ENCODE measurements at places on chromosomes 13 and 19.

- peak overlapping the region; percentile 86 for H3K4me3 ChIP-seq
- no peak overlapping the region for H3K27ac ChIP-seq
- peaks cover 2% of the 10 kb centered on the region for H3K27me3 ChIP-seq
- peaks cover 26% of the 10 kb centered on the region for H3K4me1 ChIP-seq
These were observed 664 bp downstream of the MAST3 start for GRCh38 chr19:18097993-18098890.

GRCh38 chr13:42758515-42758914, 22.9 kb upstream of the FAM216B start:
- DNase-seq = no peak
- H3K27ac ChIP-seq = no peak overlapping the region
- no peaks in the 10 kb centered on the region for H3K27me3 ChIP-seq
- no peak overlapping the region for H3K4me3 ChIP-seq

GRCh38 chr13:28324181-28324789, 170.6 kb downstream of the FLT1 start:
- H3K4me1 ChIP-seq = peaks cover 3% of the 10 kb centered on the region
- H3K36me3 ChIP-seq = no peaks in the 10 kb centered on the region
- H3K4me3 ChIP-seq = no peak overlapping the region

- no peak overlapping the region for H3K4me3 ChIP-seq
- no peak overlapping the region for H3K27ac ChIP-seq
- peaks cover 2% of the 10 kb centered on the region for H3K27me3 ChIP-seq
- peaks cover 5% of the 10 kb centered on the region for H3K4me1 ChIP-seq
These were observed 21.1 kb downstream of the ZNF473 start for GRCh38 chr19:50046649-50047503.

GRCh38 chr13:30128591-30128990, 178.8 kb downstream of the KATNAL1 start:
- H3K4me1 ChIP-seq = peaks cover 17% of the 10 kb centered on the region
- H3K27me3 ChIP-seq = no peaks in the 10 kb centered on the region
- H3K36me3 ChIP-seq = no peaks in the 10 kb centered on the region

DNA sequence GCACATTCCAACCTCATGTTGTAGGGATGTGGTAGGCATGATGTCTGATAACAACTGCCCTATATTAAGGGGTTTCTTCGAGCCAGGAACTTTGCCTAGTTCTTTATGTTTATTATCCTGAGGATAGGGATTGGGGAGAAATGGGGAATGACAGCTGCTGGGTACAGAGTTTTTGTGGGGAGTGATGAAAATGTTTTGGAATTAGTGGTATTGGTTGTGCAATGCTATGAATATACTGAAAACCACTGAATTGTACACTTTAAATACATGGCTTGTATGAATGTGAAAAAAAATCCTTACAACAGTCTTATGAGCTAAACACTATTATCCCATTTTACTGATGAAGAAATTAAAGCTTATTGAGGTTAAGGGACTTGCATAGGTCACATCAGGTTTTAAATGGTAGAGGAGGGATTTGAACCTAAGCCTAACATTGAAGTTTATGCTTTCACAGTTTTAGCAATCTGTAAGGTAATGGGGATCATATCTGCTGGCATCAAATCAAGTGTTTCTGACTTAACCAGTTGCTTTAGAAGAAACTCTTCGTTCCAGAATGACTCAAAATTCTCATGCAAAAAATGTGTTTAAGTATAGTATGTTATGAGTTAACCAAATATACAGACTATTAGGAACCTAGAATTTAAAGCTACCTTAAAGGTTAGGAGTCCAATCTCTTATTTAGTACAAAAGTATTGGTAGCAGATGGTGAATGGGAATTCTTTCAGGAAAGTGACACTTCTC, 61.4 kb downstream of the ERCC5 start:
- no peaks in the 10 kb centered on the region for H3K36me3 ChIP-seq
- H3K27me3 ChIP-seq = peaks cover 6% of the 10 kb centered on the region
- no peak overlapping the region for H3K27ac ChIP-seq
- DNase-seq = no peak
- no peaks in the 10 kb centered on the region for H3K4me1 ChIP-seq

DNA sequence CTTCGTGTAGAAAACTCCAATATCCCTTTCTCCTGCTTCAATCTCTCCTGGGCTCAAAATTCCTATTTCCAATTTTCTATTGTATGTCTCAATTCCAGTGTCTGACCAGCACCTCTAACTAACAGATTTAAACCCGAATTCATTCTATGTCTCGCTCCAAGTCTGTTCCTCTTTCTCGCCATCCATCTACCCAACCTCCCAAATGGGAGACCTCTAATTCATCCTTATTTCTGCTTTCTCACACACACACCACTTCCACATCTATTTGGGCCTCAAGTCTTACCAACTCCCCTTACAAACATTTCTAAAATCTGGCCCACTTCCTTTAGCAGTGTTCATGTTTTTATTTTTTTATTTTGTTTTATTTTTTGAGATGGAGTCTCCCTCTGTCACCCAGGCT, 53.3 kb downstream of the MBD3L2B start:
- no peak overlapping the region for H3K4me3 ChIP-seq
- DNase-seq = no peak
- no peaks in the 10 kb centered on the region for H3K27me3 ChIP-seq
- H3K4me1 ChIP-seq = no peaks in the 10 kb centered on the region

DNA sequence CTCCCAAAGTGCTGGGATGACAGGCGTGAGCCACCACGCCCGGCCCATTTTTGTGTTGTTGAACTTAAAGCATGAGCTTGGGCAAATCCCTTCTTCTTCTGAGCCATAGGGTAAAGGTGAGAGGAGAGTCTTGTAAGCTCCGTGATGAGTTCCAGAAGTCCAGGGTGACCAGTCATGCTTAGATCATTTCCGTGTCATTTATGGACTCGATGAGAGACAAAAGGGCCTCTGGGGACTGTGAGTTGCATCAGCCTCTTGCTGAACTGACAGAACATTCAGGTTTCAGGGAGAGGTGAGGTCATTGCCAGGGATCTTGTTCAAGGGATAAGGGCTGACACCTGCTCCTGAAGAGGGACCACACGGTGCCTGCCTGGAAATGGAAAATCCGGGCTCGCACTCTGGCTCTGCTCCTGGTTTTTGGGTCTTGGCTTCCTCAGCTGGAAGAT, 53.6 kb downstream of the GADD45B start:
- peaks cover 15% of the 10 kb centered on the region for H3K4me1 ChIP-seq
- H3K36me3 ChIP-seq = no peaks in the 10 kb centered on the region
- H3K27me3 ChIP-seq = peaks cover 2% of the 10 kb centered on the region
- no peak for DNase-seq
- H3K27ac ChIP-seq = no peak overlapping the region

- no peak for DNase-seq
- H3K36me3 ChIP-seq = peaks cover 8% of the 10 kb centered on the region
- H3K4me3 ChIP-seq = peak overlapping the region; percentile 91
- H3K27me3 ChIP-seq = no peaks in the 10 kb centered on the region
- peaks cover 17% of the 10 kb centered on the region for H3K4me1 ChIP-seq
These were observed 1.6 kb downstream of the ZNF579 start for GRCh38 chr19:55578761-55579747.

GRCh38 chr13:49560270-49561061, 24.9 kb downstream of the RCBTB1 start:
- H3K27ac ChIP-seq = no peak overlapping the region
- H3K4me3 ChIP-seq = no peak overlapping the region
- peaks cover 35% of the 10 kb centered on the region for H3K36me3 ChIP-seq
- H3K27me3 ChIP-seq = no peaks in the 10 kb centered on the region
- peaks cover 6% of the 10 kb centered on the region for H3K4me1 ChIP-seq

- peaks cover 92% of the 10 kb centered on the region for H3K36me3 ChIP-seq
- H3K27me3 ChIP-seq = no peaks in the 10 kb centered on the region
- no peaks in the 10 kb centered on the region for H3K4me1 ChIP-seq
- no peak overlapping the region for H3K27ac ChIP-seq
These were observed 6.5 kb downstream of the ZNF426 start for GRCh38 chr19:9531933-9532332.

- no peaks in the 10 kb centered on the region for H3K4me1 ChIP-seq
- DNase-seq = no peak
- H3K27ac ChIP-seq = no peak overlapping the region
These were observed 28.3 kb downstream of the ZNF507 start for GRCh38 chr19:32373585-32374295.

- no peaks in the 10 kb centered on the region for H3K4me1 ChIP-seq
- no peak for DNase-seq
- H3K27ac ChIP-seq = no peak overlapping the region
- no peaks in the 10 kb centered on the region for H3K27me3 ChIP-seq
These were observed 1152.9 kb downstream of the PCDH9 start for GRCh38 chr13:66077132-66077689.

DNA sequence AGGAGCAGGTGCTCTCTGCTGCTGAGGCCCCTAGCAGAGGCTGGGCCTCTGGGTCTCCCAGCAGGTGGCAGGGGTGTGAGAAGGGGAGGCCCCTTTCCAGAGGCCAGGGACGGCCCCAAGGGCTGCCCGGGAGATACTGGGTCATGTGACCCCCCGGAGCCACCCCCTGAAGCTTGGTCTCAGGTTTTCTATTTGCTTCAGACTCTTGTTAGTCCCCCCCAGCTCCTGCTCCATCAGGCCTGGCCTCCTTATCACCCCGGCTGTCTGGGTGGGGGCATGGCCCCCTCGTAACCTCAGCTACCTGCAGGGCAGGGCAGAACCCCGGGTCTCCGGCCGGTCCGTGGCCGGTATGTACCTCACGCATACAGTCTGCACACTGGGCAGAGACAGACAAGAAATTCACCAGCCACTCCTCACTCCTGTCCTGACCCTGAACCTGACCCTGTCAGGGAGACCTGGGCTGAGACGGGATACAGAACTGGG, 13.2 kb upstream of the TCF3 start:
- peaks cover 4% of the 10 kb centered on the region for H3K4me1 ChIP-seq
- no peak overlapping the region for H3K4me3 ChIP-seq
- DNase-seq = no peak
- H3K27ac ChIP-seq = no peak overlapping the region
- H3K27me3 ChIP-seq = peaks cover 33% of the 10 kb centered on the region
- H3K36me3 ChIP-seq = no peaks in the 10 kb centered on the region

GRCh38 chr13:50518781-50519201, 324.7 kb downstream of the DLEU7 start:
- H3K4me3 ChIP-seq = no peak overlapping the region
- DNase-seq = no peak
- H3K27ac ChIP-seq = no peak overlapping the region
- peaks cover 6% of the 10 kb centered on the region for H3K4me1 ChIP-seq

DNA sequence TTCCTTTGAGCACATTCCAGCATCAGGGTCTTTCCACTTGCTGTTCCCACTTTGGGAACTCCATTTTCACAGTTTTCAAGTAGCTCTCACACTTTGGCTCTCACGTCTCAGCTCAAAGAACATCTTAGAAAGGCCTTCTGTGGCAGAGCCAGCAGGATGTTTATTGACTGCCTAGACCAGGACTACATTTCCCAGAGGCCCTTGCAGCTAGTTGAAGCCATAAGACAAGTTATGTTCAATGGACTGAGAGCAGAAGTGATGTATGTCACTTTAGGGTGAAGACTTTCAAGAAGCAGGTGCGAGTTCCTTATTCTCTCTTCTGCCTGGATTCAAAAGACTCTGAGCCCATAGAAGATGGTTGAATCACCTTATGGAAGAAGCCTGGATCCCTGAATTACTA, 4.3 kb upstream of the HAUS5 start:
- H3K4me3 ChIP-seq = peak overlapping the region; percentile 6
- H3K27me3 ChIP-seq = no peaks in the 10 kb centered on the region
- peaks cover 22% of the 10 kb centered on the region for H3K4me1 ChIP-seq
- H3K36me3 ChIP-seq = peaks cover 9% of the 10 kb centered on the region

DNA sequence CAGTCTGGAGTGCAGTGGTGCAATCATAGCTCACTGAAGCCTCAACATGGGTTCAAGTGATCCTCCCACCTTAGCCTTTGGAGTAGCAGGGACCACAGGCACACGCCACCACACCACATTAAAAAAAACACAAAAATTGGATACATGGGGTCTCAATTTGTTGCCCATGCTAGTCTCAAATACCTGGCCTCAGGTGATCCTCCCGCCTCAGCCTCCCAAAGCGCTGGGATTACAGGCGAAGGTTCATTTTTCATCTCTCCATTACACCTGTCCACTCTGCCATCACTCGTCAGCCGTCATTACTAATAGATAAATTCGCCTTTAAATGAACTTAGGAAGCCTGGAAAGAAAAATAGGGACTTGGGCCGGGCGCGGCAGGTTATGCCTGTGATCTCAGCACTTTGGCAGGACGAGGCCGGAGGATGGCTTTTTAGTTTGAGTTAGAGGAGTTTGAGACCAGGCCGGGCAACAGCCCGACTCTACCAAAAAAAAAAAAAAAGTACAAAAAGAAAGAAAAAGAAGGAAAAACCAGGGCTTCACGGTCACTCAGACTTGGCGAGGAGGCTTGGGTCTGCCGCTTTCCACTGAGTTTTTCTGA, 685 bp upstream of the SUPT5H start:
- H3K27ac ChIP-seq = peak overlapping the region; percentile 99
- peaks cover 38% of the 10 kb centered on the region for H3K36me3 ChIP-seq
- H3K4me3 ChIP-seq = peak overlapping the region; percentile 96
- no peak for DNase-seq
- H3K27me3 ChIP-seq = no peaks in the 10 kb centered on the region
- peaks cover 40% of the 10 kb centered on the region for H3K4me1 ChIP-seq

- no peak within 1 kb of the TSS for H3K4me3 ChIP-seq
- H3K36me3 ChIP-seq = no peaks in the 10 kb centered on the region
- peak within 1 kb of the TSS; percentile 85 for H3K27ac ChIP-seq
- DNase-seq = no peak
- H3K27me3 ChIP-seq = peaks cover 15% of the 10 kb centered on the region
These were observed at the start of gene JSRP1 for GRCh38 chr19:2255982-2256685. Gene JSRP1, minus strand, starts transcription at chr19:2256417. Its CDS starts 1,103 bp downstream, at chr19:2255314.

DNA sequence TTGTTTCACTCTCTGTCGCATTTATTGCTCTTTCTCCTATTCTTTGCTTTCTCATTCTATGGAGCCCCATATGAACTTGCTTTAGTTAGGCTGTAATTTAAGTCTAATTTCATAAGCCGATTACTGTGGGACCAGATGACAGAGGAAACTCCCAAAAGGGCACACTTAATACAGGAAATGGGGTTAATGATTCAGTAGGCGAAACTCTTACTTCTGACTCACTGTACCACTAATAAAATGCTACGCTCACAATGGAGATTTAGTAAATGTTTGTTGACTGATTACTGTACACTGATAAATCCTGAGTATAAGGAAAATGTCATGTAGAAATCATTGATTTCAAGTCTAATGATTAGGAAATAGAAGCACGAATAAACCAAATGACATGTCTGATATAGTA, 276.4 kb downstream of the KLF5 start:
- DNase-seq = no peak
- H3K36me3 ChIP-seq = no peaks in the 10 kb centered on the region
- no peak overlapping the region for H3K27ac ChIP-seq
- no peak overlapping the region for H3K4me3 ChIP-seq
